ENCODE measurements at places on chromosomes 2 and 18. TPM values are rescaled to one million over a fixed set of nuclear protein-coding genes. Genes with fewer than 3 reads are reported as not detected.

DNA sequence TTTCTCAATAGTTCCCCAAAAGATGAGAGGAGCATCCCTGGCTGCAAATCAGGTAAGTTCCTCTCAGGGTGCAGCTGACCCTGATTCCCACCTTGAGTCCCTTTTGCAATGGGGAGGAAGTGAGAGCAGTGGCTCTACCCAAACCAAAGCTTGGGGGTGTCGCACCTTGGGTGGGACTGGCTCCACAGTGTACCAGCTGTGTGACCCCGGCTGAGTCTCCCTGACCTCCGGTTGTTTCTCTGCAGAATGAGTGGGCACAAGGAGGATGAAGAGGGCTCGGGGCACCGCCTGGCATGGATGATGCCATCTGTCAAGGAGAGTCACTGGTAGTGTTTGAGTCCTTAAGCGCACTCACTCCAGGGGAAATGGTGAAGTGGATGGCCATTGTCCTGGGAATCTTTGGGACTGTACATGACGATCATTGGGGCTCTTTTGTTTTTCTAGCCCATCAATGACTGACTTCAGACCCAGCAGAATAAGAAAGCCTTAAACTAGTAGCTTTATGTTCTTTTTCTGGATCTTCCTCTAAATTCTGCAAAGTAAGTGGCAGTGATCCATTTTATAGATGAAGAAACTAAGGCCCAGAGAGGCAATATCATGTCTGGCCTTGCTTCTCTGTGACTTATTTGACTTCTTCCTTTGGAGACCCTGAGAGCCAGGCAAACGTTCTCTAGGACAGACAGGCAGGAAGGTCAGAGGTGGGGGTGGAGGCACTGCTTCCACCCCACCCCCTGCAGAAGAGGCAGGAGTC, 106.3 kb upstream of the ST3GAL5 start:
- DNase-seq = no peak

GRCh38 chr2:7881063-7881462, 800.8 kb upstream of the ID2 start:
- DNase-seq = no peak

GRCh38 chr2:179344280-179344964, 79.8 kb upstream of the SESTD1 start:
- no peak for DNase-seq

DNA sequence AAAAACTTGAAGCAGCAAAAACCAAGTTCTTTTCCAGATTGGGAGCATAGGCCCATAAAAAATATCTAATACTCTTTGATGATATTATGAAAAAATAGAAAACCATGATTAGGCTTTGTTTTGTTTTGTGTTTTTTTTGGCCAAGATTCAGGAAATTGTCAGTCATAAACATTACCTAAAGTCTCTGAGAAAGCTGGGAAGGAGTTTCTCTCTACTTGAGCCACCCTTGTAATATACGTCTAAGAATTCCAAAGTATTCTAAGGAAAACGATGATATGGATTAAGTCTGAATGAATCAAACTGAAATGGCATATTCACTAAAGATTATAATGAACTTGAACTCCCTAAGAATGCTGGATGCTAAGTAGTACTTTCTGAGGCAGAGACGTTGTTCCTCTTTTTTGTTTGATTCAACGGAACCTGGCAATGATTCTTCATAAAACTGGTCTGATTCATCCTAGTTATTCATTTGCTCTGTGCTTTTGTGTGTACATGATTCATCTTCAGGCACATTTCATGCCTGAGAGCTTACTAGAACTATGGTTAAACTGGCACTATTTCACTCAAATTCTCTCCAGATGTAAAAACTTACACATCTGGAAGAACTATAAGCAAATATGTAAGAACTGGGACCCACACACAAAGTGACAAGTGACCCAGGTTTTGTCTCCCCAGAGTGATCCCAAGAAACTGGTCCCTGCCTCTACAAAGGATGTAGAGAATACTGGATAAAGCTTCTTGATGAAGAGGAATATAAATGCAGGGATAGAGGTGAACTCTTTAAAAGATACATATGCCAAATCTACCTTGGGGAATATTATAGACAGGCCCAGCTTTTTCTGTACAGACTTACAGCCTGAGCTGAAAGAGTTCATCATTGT, 159.7 kb downstream of the DOCK10 start:
- no peak for DNase-seq

DNA sequence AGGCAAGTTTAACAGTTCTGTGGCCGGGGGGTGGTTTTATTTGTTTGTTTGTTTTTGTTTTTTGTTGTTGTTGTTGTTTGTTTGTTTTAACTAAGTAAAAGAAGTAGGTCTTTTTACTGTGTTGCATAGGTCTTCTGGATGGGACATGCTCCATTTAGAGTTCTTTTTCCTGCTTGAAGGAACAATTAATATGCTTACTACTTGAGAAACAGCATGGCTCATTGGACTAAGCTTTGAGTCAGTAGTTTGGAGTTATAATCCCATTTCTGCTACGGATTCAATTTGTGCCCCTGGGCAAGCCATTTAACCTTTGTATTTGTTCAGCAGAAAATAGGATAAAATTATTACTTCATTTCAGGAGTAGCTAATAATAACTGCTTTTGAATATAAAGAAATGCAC, 8.7 kb upstream of the ACVR2A start:
- no peak for DNase-seq

DNA sequence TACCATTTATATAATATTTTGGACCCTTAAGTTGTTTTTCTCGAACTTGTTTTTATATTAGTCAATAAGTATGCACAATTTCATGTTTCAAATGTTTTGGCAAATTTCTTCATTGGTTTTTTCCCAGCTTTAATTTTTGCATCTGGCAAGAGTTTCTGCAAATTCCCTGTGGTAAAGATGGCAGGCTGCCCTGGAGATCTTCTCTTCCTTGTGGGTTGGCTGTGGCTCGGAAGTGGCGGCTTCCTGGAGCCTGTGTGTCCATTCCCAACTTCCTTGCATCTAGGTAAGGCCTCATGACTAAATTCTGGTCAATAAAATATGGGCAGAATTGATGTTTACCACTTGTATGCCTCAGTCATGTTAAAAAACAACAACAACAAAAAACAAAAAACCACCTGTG, 818.6 kb downstream of the EPHA4 start:
- DNase-seq = no peak

The UPP2 gene
- not detected for total RNA-seq

The RTP5 gene
- total RNA-seq = not detected

Measured in CD4-positive, alpha-beta memory T cell (primary cell).